Gastrocnemius medialis (tissue), 4 donors: ENCODE measurements at places on chromosomes 5 and 9. TPM values are rescaled to one million over a fixed set of nuclear protein-coding genes. Genes with fewer than 3 reads are reported as not detected.

- DNase-seq: no peak
Measured at GRCh38 chr9:129385211-129385934, 207.3 kb upstream of the IER5L start.

DNA sequence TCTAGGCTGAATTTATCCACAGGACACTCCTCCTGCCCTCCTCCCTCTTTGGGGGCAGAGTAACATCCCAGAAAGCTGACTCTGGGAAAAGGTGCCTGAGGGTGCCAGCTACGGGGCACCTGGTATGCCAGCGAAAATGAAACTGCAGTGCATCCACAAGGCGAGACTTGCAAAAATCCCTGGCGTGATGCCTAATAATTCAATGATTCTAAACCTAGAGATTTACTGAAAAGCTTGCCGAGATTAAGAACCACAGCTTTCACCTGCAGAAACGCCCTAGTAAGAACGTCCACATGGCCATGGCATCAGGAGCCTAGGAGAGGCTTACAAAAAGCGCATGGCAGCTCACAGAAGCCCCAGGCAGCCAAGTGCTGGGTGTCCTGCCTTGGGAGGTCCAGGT lies 20.9 kb downstream of the CCNJL start:
- no peak for DNase-seq

CYFIP2 gene
- 15.5 TPM for total RNA-seq

GRCh38 chr5:153831973-153832372 lies 206.7 kb downstream of the FAM114A2 start:
- no peak for DNase-seq

DNA sequence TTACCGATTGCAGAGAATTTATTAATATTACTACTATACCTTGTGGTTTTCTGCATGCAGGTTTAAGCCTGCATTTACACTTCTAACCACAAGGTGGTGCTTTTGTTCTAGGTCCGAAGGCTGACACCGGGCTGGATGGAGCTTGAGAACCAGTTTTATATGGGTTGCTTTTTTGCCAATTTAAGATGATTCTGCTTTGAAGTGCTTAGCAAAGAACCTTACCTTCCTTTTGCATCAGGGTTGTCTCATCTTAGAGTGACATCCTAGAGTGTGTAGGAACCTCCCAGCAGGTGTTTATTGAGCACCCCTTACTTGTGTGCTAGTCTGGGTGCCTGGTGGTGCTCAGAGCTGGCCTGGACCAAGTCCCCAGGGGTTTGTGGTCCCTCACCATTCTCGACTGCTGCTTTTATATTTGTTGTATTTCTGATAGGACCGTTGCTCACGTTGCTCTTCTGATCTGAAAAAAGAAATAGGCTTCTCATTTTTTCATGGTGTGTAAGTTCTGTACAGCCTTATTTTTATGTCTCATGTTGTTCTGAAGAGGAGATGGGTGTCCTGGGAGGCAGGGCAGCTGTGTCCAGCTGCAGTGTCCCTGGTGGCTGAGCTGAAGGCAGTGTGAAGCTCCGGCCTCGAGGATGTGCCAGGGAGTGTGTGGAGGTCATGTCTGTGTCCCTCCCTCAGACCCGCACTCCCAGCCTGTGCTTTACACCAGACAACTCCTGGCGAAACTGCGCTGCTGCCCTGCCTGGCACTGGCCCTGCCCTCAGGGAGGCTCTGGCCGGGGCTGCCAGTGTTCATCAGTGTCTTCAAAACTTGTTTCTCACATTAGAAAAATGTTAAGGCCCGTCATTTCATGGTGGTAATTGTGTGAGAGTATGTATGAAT lies 54.3 kb downstream of the EHMT1 start:
- no peak for DNase-seq

DNA sequence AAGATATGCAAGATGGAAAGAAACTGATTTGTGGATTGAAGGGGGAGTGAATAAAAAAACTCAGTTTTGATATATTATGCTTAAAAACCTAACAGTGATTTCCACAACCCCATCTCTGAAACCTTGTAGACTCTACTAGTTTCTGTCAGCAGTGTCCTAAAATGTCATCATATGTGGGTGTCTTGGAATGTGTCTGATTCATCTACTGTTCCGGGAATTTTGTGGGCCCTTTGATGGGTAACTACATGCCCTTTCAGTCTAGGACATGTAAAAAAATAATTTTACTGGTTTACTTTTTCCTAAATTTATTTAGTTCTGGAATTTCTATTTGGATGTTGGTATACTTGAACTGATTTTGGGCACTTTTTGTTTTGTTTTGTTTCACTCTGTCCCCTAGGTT lies 118.9 kb upstream of the NMUR2 start:
- DNase-seq: no peak

KCTD16 gene
- 0.02 TPM for total RNA-seq

DNA sequence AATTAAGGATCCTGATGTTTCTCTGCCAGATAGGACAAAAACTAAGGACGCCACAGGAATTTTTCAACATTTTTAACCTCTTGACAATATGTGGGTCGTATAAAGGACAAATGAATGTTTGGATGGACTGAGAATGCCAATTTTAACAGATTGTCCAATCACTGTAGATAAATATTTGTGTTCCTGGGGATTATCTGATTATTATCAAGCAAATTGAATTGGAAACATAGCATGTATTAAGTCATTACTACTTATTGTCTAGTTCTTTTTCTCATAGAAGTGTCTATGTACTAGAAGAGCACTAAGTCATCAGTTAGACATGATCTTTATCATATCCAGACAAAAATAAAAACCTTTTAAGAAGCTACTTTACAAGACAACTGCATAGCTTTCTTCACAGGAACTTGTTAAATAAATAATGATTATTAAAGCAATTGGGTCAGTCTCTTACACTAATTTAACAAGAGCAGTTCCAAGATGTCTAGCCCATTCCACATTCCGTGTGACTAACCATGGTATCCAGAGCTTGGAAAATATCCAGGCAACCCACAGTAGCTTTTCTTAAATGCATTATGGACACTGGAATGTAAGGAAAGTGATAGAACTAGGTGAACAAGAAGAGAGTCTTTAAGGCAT lies 127.5 kb upstream of the CDKN2B start:
- no peak for DNase-seq

GRCh38 chr5:66469684-66470083 lies 126.5 kb upstream of the MAST4 start:
- no peak for DNase-seq

GRCh38 chr9:95742821-95743220 lies 132.7 kb upstream of the ERCC6L2 start:
- DNase-seq: no peak

- no peak for DNase-seq
Measured at GRCh38 chr9:137299203-137299565, 2.9 kb downstream of the NRARP start.

ZNF354C gene
- 3.5 TPM for total RNA-seq

TRPM3 gene
- total RNA-seq: 0.66 TPM

C5orf52 gene
- not detected for total RNA-seq

DNA sequence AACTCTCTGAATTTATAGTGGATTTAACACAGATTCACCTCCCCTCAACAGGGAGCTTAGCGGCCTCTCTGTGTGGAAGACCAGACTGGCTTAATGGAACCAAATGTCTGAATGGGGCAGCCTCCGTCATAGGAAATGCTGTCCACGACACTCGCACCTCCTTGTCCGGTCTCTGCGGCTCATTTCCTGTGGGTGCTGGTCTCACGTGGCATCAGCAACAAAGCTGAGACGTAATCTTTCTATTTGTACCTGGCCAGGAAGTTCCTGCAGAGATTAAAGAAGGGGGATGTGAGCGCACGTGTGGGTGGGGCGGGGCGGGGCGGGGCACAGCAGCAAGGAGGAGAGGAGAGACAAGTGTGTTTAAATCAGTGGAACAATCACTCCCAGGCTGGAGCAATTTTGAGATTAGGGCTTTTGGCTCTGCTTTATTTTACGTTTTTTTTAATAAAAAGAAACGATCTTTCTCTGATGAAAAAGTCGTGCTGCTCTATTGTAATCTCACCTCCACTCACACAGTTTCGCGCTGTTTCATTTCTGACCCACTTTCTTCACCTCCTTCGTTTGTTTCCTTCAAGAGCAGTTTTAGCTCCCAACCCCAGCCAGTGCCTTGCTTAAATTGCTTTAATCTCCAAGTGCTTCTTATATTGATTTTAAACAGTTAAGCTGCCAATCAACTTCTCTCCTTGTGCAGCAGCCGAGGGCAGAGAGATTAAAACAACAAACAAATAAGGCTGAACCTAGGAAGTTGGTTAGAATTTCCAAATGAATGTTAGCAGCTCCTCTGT lies 132.2 kb upstream of the ASTN2 start:
- no peak for DNase-seq

DNA sequence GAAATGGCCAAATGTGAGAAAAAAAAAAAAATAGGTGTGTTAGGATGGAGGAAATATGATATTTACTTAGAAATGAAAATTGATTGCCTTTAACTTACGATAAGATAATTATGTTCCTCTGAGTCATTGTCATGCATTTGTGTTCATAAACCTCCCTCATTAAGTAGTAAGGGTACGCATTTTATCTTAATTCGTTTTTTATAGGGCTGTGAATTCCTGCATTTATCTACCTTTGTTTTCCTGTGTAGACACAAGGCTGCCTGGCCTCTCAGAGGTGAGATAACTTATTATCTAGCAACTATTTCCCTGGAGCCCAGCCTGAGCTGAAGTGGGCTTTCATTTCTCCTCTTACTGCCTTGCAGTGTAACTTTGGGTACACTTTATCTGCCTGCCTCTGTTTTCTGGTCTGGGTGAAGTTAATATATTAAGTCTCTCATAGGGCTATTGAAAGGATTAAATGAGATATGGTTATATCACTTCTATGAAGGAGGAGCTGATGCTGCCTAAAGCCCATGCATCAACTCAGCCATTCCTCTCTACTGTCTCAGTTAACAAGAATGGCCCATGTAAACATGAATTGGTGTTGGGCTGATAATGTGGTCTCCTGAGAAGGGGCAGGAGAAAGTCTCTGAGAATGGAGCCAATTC lies 103.8 kb upstream of the KLF4 start:
- DNase-seq: no peak

GRCh38 chr9:109349421-109349846 lies 28.6 kb upstream of the EPB41L4B start:
- DNase-seq: no peak

MARVELD2 gene
- total RNA-seq: 0.22 TPM

DNA sequence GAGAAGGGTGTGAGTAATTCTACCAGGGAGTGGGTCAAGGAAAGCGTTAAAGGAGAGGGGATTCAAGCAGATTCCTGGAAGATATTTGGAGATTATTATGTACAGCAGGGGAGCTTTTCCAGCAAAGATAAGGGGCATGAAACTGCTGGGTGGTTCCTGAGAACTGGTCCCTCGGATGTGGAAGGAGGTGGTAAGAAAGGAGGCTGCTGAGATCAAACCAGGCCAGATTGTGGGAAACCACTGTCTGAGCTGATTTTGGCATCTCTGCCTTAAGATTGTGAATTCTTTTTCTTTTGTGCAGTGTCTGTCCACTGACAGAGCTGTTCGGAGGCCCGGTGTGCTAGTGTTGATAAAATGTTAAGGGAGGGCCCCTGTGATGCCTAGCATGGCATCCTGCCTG lies 45.4 kb downstream of the SNX30 start:
- DNase-seq: no peak

- DNase-seq: no peak
Measured at GRCh38 chr5:140148508-140148907, 22.8 kb downstream of the IGIP start.

SYNPO gene
- total RNA-seq: 419 TPM

ECSCR gene
- total RNA-seq: 7.9 TPM

- no peak for DNase-seq
Measured at GRCh38 chr9:79742110-79742721, 170.5 kb downstream of the TLE4 start.

GRCh38 chr5:10946050-10946449 lies 185.0 kb upstream of the DAP start:
- DNase-seq: no peak

ZNF782 gene
- 8.4 TPM for total RNA-seq

GRCh38 chr5:110968246-110969005 lies 103.1 kb upstream of the TSLP start:
- no peak for DNase-seq

HAVCR2 gene
- total RNA-seq: 5.0 TPM

- no peak for DNase-seq
Measured at GRCh38 chr9:131562032-131562959, 17.0 kb downstream of the PRRT1B start.

DNA sequence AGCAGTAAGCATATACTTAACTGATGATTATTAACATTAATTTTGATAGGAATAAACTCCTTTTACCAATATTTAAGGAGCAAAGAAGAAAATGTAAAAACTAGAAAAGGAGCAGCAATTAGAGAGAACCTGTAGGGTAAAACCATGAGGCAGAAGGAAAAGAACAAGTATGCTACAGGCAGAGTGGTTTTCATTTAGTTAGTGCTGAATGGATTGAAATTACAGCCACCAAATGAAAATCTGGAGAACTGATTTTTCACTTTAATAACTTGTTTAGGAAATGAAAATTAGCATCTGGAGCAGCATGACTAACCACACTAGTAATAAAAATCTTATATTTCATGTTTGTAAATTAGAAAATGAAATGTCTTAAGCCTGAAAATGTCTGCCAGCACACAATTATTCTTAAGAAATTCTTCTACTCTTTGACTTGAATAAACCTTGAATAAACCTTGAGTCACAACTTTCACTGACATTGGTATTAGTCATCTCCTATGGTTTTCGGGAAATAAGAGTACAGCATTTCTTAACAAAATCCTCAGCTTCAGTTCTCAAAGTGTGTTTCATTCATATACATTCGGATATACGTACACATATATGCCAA lies 1504.9 kb upstream of the C9orf72 start:
- no peak for DNase-seq

DNA sequence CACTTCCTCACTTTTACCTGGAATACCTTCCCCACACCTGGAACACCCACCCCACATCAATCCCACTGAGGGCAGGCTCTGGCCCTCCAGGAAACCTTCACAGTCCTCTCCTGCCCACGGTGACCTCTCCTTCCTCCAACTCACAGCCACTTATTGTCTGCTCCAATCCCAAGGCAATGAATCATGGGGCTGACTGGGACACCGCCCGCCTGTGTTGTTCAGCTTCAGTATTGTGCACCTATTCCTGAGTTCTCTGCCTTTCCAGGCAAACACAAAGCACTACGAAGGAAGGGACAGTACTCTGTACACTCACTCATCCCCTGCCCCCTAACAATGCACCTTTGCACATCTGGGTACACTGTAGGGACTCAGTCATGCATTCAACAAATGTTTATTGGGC lies 7.3 kb downstream of the PCDH1 start:
- DNase-seq: no peak

ST6GALNAC6 gene
- 46.7 TPM for total RNA-seq

- DNase-seq: no peak
Measured at GRCh38 chr5:31993165-31993961, 180.8 kb downstream of the GOLPH3 start.
